ENCODE measurements at places on chromosomes 2 and 18.

DNA sequence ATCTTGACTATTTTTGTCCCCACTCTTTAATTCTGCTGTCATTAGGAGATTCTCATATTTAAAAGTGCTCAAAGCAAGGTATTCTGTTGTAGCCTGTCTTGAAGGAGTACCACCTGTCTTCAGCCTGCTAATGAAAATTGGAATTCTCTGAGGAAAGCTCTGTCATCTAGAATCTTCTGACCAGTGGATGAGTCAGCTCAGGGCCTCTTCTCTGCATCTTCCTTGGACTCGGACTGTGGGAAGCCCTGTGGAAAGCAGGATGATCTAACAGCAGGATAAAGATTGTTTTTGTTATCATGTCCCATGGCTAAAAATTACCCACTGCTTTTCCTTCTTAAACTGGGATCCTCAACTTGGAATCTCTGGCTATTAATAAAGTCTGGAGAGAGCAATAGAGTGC is 18.7 kb upstream of the TMEM200C start:
- no peak for DNase-seq

- DNase-seq: no peak
These were observed 1310.5 kb upstream of the NRXN1 start for GRCh38 chr2:52342458-52342857.

DNA sequence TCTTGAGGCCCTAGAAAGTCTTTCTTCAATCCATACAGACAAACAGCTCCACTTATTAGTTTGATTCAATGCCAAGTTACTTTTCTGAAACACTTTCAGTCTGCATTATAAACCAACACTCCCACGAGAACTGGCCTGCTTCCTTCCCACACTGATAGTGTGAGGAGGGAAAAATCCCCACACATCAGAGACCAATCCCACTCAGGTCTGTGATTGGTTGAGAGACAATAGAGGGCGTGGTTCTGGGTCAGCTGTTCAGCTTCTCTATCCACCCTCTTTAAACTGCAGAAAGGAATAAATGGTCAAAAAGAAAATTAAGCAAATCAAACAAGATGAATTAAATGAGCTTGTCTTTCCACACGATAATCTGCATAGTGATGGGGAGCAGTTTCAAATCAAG is 152.5 kb downstream of the NRP2 start:
- no peak for DNase-seq

DNA sequence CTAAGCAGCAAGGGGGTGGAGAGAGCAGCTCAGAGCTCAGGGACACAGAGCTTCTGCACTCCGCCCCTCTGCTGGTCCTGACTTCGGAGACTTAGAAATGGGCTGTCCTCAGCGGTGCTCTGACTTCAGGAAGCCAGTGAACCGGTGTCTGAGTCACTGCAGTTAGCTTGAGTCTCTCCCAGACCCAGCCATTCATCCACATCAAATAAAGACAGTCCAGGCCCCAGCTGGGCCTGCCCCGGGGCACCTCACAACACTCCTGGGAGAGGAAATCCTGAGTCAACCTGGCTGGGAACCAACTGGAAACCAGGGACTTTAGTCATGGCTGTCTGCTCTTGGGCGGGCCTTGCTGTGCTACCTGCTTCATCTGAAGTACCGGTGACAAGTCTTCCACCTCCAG is 5.4 kb upstream of the ITGB6 start:
- DNase-seq: peak; percentile 27

GRCh38 chr2:163732727-163733126 is 3.1 kb downstream of the FIGN start:
- DNase-seq: no peak

DNA sequence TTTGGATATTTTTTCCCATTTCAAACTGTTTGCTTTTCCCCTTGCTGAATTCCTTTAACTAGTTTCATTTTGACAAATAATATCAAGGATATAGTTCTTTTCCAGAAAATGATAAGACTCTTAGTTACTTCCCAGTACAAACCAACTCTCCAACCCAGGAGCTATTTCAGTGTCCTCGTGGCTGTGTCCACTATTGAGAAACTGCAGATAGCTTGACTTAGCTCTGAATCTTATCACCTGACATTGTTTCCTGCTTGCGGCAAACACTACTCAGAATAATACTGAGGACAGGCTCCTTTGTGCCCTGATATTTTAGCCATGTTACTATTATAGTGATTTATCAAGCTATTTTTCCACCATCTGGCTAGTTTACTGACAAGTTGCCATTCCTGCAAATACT is 74.6 kb downstream of the KLF7 start:
- DNase-seq: no peak

- no peak for DNase-seq
These were observed 163.2 kb upstream of the SLC1A4 start for GRCh38 chr2:64825831-64826491.

DNA sequence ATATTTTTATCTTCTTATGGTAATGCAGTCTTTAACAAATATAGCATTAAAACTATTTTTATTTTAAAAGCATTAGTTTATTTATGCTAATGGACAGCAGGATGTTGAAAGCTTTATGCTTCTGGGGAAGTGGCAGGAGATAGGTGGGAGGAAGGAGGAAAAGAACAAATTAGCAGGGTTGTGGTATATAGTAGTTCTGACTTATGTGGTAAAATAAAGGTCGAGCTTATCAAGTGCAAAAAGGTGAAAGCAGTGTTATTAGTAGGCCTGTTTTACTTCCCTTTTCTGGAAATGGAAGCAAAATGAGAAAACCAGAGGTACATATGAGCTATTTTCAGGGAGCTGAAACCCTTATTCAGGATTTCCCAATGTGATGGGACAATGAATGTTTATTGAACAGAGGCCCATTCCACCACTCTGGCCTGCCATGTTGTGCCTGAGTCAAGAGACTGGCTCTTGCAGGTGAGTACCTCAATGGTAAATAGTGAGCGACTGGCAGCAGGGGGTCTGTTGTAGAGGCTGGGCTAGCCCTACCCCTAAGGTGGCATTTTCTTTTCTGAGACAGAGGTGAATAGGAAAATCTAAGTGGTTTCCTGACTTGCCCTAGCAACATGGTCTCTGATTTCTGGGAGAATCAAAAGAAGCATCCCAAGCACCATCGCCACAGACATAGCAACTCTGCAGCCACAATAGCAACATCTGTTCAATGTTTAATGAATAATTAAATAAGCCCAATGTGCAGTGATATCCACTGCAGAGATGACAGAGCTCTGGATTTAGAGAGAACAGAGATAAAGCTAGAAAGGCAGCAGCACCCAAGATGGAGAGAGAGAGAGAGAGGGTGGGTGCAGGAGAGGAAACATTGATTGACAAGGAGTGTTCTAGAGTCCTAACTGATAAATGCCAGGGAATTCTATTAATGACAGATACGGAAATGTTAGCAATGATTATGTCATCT is 119.7 kb downstream of the UPP2 start:
- no peak for DNase-seq

DNA sequence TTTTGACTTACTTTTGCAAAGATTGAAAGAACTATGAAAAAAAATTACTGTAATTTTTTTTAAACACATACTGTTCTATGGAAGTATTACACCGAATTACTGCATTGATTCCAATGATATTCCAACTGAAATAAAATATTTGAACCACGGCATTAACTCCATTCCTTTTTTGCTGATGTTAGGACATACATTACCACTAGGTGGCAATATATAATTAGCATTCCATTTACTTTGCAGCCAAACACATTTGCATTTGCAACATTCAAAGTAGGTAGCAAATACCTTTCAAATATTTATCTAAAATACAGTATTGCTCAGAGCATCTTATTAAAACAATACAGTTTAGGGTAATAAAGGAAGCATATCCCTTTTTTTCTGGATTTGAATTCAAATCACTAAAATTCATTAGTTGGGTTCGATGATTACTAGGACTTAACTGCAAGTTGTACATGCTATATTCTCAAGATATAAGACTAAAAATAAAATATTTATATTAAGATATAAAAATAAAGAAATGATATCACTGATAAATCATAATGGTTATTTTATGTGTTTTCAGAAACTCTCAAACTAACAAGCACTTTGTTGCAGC is 31.3 kb downstream of the LANCL1 start:
- no peak for DNase-seq

Measured in stimulated activated CD4-positive, alpha-beta T cell treated with anti-CD3 and anti-CD28 coated beads, Interleukin-15, amount 100 ng/mL, for 24 hours (primary cell).